ENCODE measurements at places on chromosomes 2 and 18.

- no peak for DNase-seq
- no peaks in the 10 kb centered on the region for H3K27me3 ChIP-seq
- no peak overlapping the region for H3K4me3 ChIP-seq
- H3K36me3 ChIP-seq, result no peaks in the 10 kb centered on the region
- no peaks in the 10 kb centered on the region for H3K4me1 ChIP-seq
- H3K27ac ChIP-seq, result no peak overlapping the region
Measured at GRCh38 chr18:37265382-37265781, 300.2 kb downstream of the CELF4 start.

GRCh38 chr2:189657867-189658266, 3.4 kb upstream of the ASNSD1 start:
- no peaks in the 10 kb centered on the region for H3K36me3 ChIP-seq
- peak overlapping the region; percentile 70 for H3K27ac ChIP-seq
- H3K4me3 ChIP-seq, result peak overlapping the region; percentile 18
- H3K4me1 ChIP-seq, result peaks cover 36% of the 10 kb centered on the region

GRCh38 chr2:117587310-117587709, 227.2 kb upstream of the DDX18 start:
- no peaks in the 10 kb centered on the region for H3K27me3 ChIP-seq
- H3K4me1 ChIP-seq, result no peaks in the 10 kb centered on the region

- no peaks in the 10 kb centered on the region for H3K4me1 ChIP-seq
- no peaks in the 10 kb centered on the region for H3K36me3 ChIP-seq
- no peak for DNase-seq
- H3K4me3 ChIP-seq, result no peak overlapping the region
Measured at GRCh38 chr2:98242003-98242402, 104.3 kb upstream of the CNGA3 start.

DNA sequence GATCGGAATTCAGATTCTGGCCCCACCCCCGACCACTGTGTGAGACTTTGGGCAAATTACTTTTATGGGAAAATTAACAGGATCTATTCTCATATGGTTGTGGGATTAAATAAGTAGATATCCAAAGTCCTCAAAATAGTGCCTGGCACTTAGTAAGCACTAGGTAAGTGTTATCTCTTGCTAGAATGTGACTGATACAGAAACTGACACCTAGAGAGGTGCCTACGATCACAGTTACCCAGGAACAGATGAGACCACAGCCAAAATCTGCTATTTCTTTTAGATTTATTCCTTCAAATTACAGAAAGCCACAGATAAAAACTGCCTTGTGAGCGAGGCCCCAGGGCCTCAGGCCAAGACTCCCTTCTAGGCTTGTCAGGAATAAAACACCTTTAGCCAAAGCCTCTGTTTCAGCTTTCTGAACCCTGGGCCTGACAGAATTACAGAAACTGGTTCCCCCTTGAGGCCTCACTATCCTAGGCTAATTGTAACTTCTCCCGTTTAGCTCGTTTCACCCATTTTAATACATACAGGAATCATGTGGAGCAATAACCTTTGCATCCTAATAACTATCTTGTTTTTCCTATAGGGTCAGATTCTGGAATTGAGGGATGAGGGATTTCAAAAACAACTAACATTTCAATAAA, 22.3 kb upstream of the CHMP1B start:
- H3K27me3 ChIP-seq, result no peaks in the 10 kb centered on the region
- no peaks in the 10 kb centered on the region for H3K4me1 ChIP-seq
- no peaks in the 10 kb centered on the region for H3K36me3 ChIP-seq
- H3K27ac ChIP-seq, result no peak overlapping the region
- no peak for DNase-seq
- H3K4me3 ChIP-seq, result no peak overlapping the region

DNA sequence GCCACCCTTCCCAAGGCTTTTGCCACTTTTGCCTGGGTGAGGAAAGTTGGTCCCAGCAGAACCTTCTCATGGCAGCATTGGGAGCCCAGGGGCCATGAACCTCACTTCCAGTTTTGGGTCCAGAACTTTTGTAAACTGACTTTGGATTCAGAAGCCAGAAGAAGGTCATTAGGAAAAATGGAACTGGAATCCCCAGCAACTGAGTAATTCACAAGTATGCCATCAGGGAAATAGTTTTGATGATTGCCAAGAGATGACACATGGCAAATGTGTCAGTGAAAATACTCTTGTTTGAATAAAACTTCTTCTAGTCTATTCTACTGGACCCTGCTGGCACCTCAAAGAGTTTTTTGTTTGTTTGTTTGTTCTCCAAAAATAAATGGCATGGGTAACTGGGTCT, 203.7 kb downstream of the SETBP1 start:
- H3K4me3 ChIP-seq, result no peak overlapping the region
- H3K4me1 ChIP-seq, result no peaks in the 10 kb centered on the region
- no peaks in the 10 kb centered on the region for H3K36me3 ChIP-seq
- H3K27ac ChIP-seq, result no peak overlapping the region
- H3K27me3 ChIP-seq, result no peaks in the 10 kb centered on the region
- no peak for DNase-seq

DNA sequence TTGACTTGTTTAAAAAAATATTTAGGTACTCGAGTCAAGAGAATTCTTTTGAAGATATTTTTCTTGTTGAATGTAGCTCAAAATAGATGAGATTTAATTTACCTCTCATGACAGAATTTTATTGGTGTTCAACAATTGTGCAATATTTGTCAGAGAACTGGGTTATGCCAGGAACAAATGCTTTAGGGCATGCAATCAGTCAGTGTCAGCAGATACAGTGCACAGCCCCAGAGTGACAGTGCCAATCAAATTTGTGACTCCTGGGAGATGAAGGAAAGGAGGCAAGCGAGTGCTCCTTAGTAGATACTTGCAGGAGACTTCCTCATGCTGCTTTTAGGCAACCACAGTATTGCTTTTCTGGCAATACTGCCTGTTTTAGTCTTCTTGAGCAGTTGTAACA, 81.2 kb upstream of the DSEL start:
- no peaks in the 10 kb centered on the region for H3K27me3 ChIP-seq
- DNase-seq, result no peak
- H3K4me3 ChIP-seq, result no peak overlapping the region
- H3K27ac ChIP-seq, result no peak overlapping the region

GRCh38 chr2:1294900-1295299, 118.4 kb upstream of the TPO start:
- no peak overlapping the region for H3K27ac ChIP-seq
- no peak overlapping the region for H3K4me3 ChIP-seq
- H3K27me3 ChIP-seq, result no peaks in the 10 kb centered on the region
- DNase-seq, result no peak

DNA sequence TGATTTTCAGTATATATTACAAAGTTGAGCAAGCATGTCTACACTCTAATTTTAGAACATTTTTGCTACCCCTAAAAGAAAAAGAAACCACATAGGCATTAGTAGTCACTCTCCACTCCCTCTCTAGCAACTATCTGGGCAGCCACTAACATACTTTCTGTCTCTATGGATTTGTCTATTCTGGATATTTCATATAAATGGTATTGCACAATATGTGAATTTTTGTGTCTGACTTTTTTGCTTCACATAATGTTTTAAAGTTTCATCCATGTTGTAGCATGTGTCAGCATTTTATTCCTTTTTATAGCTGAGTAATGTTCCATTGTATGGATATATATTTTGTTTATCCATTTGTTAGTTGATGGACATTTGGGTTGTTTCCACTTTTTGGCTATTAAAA, 232.5 kb upstream of the CTAGE1 start:
- no peak overlapping the region for H3K4me3 ChIP-seq
- H3K36me3 ChIP-seq, result no peaks in the 10 kb centered on the region
- no peaks in the 10 kb centered on the region for H3K27me3 ChIP-seq
- H3K4me1 ChIP-seq, result no peaks in the 10 kb centered on the region

GRCh38 chr2:224449212-224450147, 47.6 kb upstream of the FAM124B start:
- no peaks in the 10 kb centered on the region for H3K27me3 ChIP-seq
- no peaks in the 10 kb centered on the region for H3K4me1 ChIP-seq
- no peak for DNase-seq
- no peak overlapping the region for H3K27ac ChIP-seq
- H3K4me3 ChIP-seq, result no peak overlapping the region

DNA sequence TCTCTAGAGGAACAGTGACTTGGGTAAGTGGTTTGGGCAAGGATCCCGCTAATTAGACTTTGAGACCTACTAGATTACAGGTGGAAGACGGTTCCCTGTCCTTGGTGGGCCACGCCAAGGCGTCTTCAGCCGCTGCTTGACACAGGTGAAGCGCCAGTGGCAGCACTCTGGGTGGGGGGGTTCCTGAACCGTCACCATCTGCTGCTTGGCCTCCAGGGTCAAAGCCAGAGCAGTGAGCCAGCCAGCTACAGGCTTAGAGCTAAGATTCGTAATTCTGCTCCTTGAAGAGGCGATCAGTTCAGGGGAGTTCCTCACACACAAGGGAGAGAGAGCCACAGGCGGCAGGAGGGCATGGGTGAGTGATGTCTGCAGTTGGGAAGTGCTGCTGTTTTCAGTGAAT, 39.4 kb upstream of the RBM44 start:
- no peaks in the 10 kb centered on the region for H3K4me1 ChIP-seq
- H3K36me3 ChIP-seq, result peaks cover 84% of the 10 kb centered on the region
- H3K4me3 ChIP-seq, result no peak overlapping the region
- H3K27me3 ChIP-seq, result no peaks in the 10 kb centered on the region

GRCh38 chr2:220703279-220703678, 868.8 kb downstream of the EPHA4 start:
- no peaks in the 10 kb centered on the region for H3K4me1 ChIP-seq
- H3K4me3 ChIP-seq, result no peak overlapping the region
- no peak for DNase-seq
- no peaks in the 10 kb centered on the region for H3K36me3 ChIP-seq

DNA sequence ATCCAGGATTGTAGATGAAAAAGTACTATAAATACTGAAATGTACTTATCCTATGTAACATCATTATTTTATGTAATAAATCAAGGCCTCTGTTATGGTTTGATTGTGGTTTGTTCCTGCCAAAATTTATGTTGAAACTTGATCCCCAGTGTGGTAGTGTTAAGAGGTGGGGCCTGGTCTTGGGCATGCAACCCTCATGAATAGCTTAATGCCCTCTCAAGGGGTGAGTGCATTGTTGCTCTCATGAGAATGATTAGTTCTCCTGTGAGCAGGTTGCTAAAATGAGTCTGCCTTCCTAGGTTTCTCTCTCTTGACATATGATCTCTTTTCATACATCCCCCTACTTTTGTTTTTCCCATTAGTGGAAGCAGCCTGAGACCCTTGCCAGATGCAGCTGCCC, 915.4 kb downstream of the TSN start:
- no peak overlapping the region for H3K4me3 ChIP-seq
- H3K4me1 ChIP-seq, result no peaks in the 10 kb centered on the region
- H3K27me3 ChIP-seq, result no peaks in the 10 kb centered on the region
- DNase-seq, result no peak
- no peaks in the 10 kb centered on the region for H3K36me3 ChIP-seq

DNA sequence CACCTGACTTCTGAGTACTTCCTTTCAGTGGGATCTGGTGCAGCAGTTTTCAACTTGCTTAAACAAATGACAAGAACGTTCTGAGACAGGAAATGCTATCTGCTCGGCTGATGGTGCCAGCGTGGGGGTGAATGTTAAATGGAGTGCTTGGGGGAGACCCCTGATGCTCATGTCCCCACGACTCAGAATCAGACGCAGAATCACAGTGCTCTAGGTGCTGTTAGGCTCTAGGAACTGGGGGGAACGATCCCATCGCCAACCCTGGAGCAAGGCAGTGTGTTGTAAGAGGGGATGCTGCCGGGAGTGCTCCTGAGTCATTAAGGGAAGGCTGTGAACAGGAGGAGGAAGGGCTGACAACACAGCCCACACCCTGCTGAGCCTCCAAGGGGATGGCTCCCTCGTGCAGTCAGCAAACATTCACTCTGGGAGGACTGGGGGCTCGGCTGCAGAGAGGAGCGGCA, 34.1 kb upstream of the KCNF1 start:
- no peak for DNase-seq
- H3K27ac ChIP-seq, result no peak overlapping the region
- H3K27me3 ChIP-seq, result no peaks in the 10 kb centered on the region
- H3K4me1 ChIP-seq, result no peaks in the 10 kb centered on the region
- H3K36me3 ChIP-seq, result no peaks in the 10 kb centered on the region

- peaks cover 35% of the 10 kb centered on the region for H3K4me1 ChIP-seq
- H3K27me3 ChIP-seq, result no peaks in the 10 kb centered on the region
- peak overlapping the region; percentile 100 for H3K27ac ChIP-seq
- peak overlapping the region; percentile 93 for H3K4me3 ChIP-seq
Measured at GRCh38 chr2:200862532-200863000, 1.9 kb downstream of the CLK1 start.

GRCh38 chr2:228377533-228377932, 196.0 kb upstream of the SPHKAP start:
- H3K27me3 ChIP-seq, result no peaks in the 10 kb centered on the region
- no peaks in the 10 kb centered on the region for H3K36me3 ChIP-seq

- no peaks in the 10 kb centered on the region for H3K27me3 ChIP-seq
- no peak overlapping the region for H3K27ac ChIP-seq
- H3K4me1 ChIP-seq, result no peaks in the 10 kb centered on the region
Measured at GRCh38 chr2:8088810-8089209, 593.0 kb upstream of the ID2 start.

- DNase-seq, result no peak
- H3K36me3 ChIP-seq, result no peaks in the 10 kb centered on the region
- peaks cover 4% of the 10 kb centered on the region for H3K4me1 ChIP-seq
- no peaks in the 10 kb centered on the region for H3K27me3 ChIP-seq
Measured at GRCh38 chr2:240396623-240397541, 38.6 kb upstream of the GPC1 start.

DNA sequence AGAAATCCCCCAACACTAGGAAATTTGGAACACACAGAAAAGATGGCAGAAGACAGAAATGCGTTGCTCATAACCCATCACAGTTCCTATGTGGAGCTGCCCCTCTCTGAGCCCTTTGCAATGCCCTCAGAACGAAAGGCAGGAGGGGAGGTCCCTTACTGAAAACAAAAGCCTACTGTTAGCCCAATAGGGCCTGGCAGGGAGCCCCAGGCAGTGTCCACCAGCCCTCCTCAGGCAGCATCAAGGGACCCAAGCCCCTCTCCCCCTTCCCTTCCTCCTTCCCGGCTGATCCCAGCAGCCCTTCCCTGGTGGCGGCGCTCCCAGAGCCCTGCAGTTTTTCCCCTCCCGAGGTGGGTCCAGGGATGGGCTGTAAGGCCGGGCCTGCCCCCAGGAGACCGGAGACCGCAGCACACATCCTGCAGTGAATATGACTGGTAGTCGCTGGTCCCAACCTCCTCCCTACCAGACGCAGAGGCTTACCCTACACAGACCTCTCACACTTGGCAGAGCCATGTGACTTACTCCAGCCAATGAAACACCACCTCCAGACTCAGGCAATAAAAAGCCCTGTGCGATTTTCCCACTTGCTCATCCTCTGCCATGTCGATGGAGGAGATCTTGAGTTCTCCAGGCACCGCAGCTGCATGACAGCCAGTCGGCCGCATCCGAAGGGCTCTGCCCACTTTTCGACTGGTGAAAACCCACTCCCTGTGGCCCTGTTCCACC, 19.4 kb upstream of the DUSP2 start:
- DNase-seq, result peak; percentile 45
- no peaks in the 10 kb centered on the region for H3K27me3 ChIP-seq
- H3K27ac ChIP-seq, result peak overlapping the region; percentile 43
- H3K36me3 ChIP-seq, result no peaks in the 10 kb centered on the region
- H3K4me1 ChIP-seq, result peaks cover 23% of the 10 kb centered on the region

GRCh38 chr2:70994009-70994698, 519 bp downstream of the TEX261 start:
- no peaks in the 10 kb centered on the region for H3K27me3 ChIP-seq
- H3K27ac ChIP-seq, result peak overlapping the region; percentile 77
- H3K36me3 ChIP-seq, result peaks cover 25% of the 10 kb centered on the region
- H3K4me3 ChIP-seq, result peak overlapping the region; percentile 93
- peak; percentile 24 for DNase-seq

GRCh38 chr2:72028351-72028995, 119.2 kb downstream of the CYP26B1 start:
- no peaks in the 10 kb centered on the region for H3K27me3 ChIP-seq
- no peak overlapping the region for H3K4me3 ChIP-seq
- no peaks in the 10 kb centered on the region for H3K36me3 ChIP-seq

- H3K4me1 ChIP-seq, result no peaks in the 10 kb centered on the region
- no peak overlapping the region for H3K27ac ChIP-seq
- no peak for DNase-seq
- no peaks in the 10 kb centered on the region for H3K27me3 ChIP-seq
Measured at GRCh38 chr2:63029058-63029457, 21.6 kb upstream of the OTX1 start.
